Hematopoietic multipotent progenitor cell (in vitro differentiated cells): ENCODE measurements at places on chromosomes 1 and 21.

DNA sequence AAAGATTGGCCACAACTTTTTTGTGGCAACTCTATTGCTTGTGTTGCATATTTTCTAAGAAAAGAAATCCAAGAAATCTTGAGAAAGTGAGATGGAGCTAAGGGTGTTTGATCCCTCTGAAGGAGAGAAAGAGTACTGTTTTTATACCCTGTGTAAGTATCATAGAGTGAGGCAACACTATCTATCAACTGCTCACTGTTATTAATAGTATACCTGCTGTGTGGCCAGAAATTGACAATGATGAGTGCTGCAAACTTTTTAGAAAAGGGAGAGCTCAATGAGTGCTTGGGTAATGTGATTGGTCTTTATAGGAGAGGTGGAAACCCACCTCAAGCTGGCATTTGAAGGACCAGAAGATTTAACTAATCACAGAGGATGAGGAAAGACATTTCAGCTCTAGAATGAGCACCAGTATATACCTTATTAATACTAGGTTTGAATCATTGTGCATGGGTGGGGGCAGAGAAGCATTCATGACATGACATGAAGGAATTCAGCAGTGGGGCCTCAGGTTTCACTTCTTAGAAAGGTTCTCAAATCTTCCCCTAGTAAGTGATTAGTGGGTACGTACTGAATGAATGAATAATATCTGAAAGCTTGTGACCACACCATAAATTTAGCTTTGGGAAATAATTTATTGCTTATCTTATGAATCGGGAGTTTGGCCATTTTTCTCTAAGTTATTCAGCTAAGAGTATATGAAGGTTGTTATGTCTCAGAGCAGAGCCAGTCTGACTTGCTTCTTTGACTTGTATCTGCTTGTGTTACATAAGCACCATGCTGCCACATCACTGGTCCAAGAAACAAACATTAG is 169.2 kb upstream of the SGIP1 start:
- no peak for DNase-seq

GRCh38 chr1:93317207-93317606 is 28.5 kb upstream of the DR1 start:
- DNase-seq = peak; percentile 24

DNA sequence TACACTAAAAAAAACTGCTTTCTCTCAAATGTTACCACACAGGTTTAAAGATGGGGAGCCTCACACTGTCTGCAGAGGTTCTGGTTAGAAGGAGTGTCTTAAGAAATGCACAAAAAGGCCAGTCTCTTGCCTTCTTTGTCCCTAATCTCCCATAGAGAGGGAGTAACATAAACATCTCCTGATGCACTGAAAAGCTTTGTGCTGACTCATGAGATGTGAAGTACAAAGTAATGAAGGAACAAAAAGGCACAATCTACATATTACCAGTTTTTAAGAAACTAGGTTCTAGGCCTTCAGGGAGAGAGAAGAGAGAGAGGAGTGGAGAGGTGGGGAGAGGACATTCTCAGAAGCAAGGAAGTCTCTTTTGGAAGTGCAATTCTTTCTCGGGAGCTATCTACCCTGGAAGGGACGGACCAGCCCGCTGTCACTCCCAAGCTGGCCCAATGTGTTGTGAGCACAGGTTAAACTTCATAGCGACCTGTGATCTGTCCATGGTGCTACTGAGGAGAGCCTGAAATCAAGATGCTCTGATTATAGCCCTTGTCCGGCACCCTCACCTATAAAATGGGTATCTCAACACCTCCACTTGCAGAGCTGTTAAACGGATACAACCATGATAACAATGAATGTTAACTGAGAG is 458.1 kb downstream of the DISC1 start:
- no peak for DNase-seq

DNA sequence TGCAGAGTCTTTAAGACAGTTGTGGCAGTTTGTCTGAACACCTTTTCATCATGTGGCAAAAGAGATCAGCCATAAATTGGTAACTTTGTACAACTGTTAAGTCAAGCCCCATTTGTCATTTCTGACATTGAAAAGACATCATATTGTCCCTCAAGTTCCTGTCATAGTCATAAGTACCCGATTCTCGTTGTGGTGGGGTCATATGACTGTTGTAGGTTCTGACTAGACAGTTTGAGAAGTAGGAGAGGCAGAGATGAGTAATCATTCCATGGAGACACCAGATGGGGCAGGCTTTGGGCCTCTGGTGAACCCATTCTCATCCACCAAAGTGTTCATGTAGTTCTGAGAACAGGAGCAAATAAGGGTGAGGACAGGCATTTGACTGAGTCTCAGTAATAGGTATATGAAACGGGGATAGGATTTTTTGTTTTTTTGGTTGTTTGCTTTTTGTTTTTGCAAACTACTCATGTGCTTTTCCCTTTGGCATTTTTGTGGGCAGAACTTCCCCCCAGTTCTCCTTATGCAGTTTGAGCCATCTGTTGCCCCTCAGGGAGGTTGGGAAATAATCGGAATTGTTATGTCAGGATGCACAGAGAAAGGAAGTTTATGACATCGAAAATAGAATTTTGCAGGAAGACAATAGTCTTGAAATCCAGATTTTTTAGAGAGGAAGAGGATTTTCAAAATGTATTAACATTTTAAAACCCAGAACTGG is 86.9 kb upstream of the KCNE2 start:
- no peak for DNase-seq

- no peak for DNase-seq
Measured at GRCh38 chr1:208691012-208691411, 446.8 kb upstream of the PLXNA2 start.
